ENCODE measurements at places on chromosomes 12 and 14. TPM values are rescaled to one million over a fixed set of nuclear protein-coding genes. Genes with fewer than 3 reads are reported as not detected.

GRCh38 chr12:23810329-23810902 is 139.1 kb downstream of the SOX5 start:
- no peak for DNase-seq

- peak; percentile 65 for DNase-seq
Observed at GRCh38 chr12:118544569-118544968, 168.2 kb downstream of the SUDS3 start.

DNA sequence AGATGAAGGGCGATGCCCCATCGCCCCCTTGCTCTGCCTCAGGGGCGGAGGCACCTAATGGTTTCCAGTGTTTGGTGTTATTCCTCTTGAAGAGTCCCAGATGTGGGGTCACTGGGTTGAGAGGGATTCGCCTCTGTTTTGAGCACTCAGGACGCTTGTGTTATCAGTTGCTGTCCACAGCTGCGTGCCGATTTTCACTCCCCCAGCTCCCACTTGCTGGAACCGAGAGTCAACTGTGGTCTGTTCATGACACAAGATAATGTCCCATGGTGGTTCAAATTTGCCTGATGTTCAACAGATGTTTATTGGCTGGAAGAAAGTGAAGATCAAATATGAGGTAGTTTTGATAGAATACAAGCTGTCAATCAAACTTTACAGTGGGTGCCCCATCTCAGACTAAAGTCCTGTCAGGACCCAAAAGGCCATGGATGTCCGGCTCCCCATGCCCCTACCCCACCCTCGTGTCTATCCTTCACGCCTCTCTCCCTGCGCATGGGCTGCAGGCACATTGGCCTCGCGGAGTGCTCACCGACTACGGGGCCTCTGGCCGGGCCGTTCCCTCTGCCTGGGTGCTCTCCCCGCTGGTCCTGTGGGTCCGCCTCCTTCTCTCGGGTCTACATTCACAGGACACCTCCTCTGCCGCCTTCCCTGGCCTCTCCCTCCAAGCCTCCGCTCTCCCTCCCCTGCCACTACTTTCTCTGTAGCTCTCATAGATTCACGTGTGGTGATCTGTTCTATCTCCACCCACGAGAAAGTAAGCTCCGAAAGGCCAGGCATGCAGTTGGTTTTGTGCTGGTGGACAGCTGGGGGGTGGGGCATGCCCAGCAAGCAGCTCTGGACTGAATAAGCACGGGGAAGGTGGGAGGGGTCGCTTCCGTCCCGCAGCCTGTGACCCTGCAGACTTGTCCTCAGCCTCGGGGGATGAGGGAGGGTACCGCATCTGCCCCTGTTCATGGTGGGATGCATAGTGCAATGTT is 6.8 kb upstream of the TRAF3 start:
- DNase-seq: no peak

DNA sequence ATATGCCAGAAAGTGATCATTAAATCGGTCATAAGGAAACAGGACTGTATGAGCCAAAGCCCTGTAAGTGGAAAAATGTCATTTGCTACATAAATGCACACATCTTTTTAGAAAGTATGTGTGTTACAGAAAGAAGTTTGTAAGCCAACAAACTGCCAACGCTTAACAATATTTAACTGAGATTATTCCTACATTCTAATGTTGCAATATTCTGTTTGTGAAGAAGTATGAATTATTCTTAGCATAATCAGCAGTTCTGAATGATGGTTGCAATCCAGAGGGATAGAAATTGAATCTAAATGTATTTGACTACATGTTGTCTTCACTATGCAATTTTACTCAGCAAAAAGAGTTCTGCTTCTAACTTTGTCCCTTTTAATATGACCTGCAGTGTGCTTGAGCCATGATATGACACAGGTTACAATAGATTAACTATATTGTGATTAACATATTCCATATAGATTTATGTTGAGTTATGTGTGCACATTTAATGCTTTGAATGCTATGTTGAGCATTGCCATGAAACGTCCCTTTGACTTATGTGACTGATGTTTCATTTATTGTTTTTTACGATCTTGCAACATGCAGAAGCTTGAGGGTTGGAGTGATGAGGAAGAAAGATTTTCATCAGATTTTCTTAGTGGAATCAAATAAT is 66.8 kb upstream of the PTPRQ start:
- DNase-seq: no peak

DNA sequence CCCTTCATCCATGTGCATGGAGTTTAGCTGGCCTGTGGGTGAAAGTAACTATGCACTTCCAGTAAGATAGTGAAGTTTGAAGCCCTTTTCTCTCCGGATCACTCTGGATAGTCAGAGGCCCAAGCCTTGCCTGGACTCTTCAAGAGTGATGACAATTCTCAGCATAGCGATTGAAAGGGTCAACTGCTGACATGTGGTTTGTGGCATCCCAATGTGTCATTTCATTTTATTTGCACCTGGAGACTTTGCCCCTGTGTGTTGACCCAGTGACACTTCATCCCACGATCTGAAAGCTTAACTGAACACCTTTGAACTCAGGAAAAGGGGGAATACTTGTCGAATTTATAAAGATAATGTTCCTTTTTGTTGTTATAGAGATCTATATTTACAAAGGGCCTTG is 711.9 kb upstream of the TMEM132C start:
- DNase-seq: peak; percentile 19

- no peak for DNase-seq
Observed at GRCh38 chr12:116689979-116690744, 47.7 kb downstream of the SPRING1 start.

DNA sequence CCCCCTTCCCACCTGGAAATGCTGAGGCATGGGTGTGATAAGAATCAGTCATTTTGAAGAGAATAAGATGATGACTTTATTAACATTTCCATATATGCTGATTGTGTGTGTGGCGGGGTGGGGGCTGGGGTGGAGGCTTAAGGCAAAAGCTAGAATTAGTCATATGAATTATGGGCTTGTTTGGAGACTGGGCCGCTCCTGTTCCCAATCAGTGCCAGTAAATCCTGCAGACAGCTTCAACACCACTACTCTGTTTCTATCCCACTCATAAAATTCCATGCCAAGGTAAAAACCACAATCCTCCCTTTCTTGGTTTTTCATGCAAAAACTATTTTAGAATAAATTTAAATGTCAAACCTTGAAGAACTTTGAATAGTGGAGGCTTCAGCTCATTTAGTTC is 29.9 kb upstream of the SLC38A2 start:
- peak; percentile 80 for DNase-seq

GRCh38 chr12:71469258-71469750 is 29.7 kb downstream of the LGR5 start:
- peak; percentile 31 for DNase-seq

DNA sequence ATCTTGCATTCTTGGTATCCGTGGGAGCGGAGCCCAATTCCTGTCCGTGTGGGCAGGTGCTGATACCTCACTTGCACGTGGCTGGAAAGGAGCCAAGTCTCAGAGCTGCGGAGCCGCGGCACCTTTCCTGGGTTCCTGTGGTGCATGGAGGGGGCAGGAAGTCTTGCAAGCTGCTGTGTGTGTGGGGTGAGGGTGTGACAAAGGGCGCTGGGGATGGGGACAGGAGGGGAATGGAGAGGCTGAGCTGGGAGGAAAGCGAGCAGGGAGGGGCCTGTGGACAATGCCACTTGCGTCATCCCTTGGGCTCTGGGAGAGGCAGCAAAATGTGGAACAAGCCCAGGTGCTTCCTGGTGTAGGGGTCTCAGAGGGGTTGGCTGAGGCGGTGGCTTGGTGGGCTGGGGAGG is 86.7 kb downstream of the CALM1 start:
- DNase-seq: no peak

DNA sequence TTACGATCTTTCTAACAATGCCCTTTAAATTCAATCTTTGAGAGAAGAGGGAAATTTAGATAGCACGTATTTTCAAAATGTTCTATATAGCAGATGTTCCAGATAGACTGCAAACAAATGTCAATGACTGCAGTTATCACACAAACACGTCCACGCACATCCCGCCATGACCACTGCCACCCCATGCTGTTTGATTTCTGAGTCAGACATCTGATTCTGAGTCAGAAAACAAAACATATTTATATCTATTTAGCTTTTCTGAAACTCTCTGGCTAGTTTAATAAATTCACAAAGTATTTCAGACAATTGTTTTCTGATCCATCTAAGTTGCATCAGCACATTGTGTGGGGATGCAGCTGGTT is 105.9 kb upstream of the BCAT1 start:
- no peak for DNase-seq

DNA sequence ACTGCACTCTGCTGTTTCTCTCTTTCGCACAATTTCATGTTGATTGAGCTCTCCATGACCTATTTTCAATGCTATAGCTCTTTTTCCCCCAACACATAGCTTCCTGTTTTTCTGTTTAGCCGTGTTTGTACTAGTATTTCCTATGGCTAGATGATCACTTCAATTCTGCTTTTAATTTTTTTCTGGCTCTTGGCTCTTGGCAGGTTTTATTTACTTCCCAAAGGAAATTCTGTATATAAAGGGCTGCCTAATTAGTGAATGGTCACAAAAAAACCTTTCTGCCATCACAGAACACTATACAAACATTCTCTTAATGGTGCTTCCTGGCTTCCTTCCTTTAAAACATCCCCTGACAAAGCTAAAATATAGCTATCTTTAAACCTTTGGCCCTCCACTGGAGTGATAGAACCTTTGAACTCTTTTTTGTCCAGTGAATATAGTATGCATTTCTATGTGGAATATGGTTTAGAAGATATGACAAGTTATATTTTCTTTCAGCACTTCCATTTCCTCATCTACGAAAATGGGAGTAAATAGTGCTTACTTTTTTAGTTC is 88.2 kb downstream of the RASSF9 start:
- DNase-seq: no peak

Gene SYNE3
- 1.2 TPM for total RNA-seq

Gene SYCP3
- total RNA-seq: not detected

Gene PABPN1
- total RNA-seq: 116 TPM

Gene SLC25A21
- total RNA-seq: 0.87 TPM

All from PC-3 (cell line).